Dermis microvascular lymphatic vessel endothelial cell (primary cell): ENCODE measurements at places on chromosomes 2 and 18. TPM values are rescaled to one million over a fixed set of nuclear protein-coding genes. Genes with fewer than 3 reads are reported as not detected.
A peak's percentile ranks its signal among the peaks of the same experiment; 100 is the strongest.

The GBX2 gene
- 0.51 and 0.90 TPM in 2 replicates for total RNA-seq

- no peak for DNase-seq
Observed at GRCh38 chr2:43846140-43846793, 7.5 kb downstream of the ABCG8 start.

GRCh38 chr2:105834931-105835330 is 90.2 kb downstream of the NCK2 start:
- peak; percentile 6 for DNase-seq

The SP110 gene
- 1.8 and 2.1 TPM in 2 replicates for total RNA-seq

DNA sequence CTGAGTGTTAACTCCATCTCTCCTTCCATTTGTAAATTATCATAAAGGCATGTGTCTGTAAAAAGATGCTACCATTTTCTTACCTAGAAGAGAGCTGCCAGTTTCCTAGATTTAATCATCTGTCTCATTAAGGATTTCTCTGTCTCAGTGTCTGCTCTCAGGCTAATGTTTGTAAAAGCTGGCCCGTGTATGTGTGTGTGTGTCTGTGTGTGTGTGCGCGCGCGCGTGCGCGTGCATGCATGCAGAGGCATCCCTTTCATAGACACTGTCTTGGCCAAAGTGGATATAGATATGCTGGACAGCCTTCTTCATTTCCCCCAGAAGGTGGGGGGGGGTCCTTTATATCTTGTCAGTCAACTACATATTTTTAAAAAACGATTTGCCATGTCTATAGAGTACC is 18.9 kb downstream of the MGAT5 start:
- no peak for DNase-seq

GRCh38 chr2:86764661-86765309 is 25.9 kb downstream of the CD8A start:
- peak; percentile 56 for DNase-seq

DNA sequence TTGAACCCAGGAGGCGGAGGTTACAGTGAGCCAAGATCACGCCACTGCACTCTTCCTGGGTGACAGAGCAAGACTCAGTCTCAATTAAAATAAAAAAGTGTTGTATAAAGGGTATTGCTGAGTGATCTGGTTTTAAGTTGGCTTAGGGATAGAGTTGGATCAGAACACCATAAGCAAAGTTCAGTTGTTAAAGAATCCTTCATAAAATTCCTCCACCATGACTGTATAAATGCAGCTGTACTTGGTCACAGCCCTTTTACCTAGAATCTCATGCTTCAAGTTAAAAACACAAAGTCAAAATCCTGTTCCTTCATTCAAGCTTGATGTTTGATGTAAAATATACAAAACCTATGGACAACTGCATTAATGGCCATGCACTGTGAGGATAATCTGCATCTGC is 33.4 kb upstream of the PNO1 start:
- no peak for DNase-seq

DNA sequence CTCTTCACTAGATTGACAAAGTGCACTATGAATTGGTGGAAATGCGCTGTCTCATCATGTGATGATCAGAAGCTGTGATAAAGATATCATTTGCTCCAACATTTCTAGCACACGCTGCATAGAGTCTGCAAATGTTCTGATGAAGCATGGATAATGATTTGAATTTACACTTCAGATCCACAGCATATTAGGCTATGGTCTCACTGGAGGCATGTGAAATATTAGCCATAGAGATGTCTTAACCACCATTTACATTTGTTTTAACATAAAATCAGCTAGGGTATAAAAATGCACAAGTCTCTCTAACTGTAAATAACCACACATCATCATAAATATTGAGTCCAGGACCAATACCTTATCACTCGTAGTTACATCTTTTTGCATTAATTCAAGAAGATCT is 616.5 kb downstream of the NRXN1 start:
- no peak for DNase-seq

DNA sequence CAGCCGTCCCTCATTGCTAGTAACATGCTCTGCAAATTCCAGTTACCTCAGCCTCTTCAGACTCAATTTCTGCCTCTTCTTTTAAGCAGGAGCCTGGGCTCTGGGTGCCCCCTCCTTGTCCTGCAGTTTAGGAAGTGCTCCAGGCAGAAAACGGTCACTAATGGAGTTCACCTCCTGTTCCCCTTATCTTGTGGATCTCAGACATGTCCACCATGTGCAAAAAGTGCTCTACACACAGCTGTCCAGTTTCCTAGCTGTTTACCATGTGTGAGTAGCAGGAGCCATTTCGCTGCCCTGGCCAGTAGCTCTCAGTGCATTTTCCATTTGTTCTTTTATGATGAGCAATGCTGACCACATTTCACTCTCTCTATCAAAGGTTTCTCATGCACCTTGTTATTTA is 4.9 kb downstream of the SH3YL1 start:
- DNase-seq = no peak

GRCh38 chr2:99399795-99400194 is 62.6 kb downstream of the EIF5B start:
- DNase-seq = no peak

The TGFBRAP1 gene
- 33.0 and 57.5 TPM in 2 replicates for total RNA-seq

The IL1B gene
- total RNA-seq = not detected in 2 replicates

DNA sequence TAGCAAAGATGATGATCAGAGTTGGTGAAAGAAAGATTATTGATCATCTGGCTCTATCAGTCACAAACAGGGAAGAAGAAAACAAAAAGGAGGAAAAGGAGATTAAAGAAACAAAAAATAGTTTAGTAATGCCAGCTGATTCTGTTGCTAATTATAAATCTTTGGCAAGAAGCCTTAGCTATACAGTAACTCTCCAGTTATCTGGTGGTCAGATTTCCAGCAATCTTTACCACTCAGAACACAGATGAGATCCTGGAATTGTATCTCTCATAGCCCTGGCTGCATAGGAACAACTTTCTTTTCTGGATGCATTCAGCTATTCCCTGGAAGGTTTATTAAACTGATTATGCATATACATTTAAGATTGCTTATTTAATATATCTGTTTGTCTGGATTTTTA is 256.8 kb upstream of the ZEB2 start:
- DNase-seq = no peak

The AGXT gene
- total RNA-seq = not detected in 2 replicates
